Daoy (cell line): ENCODE measurements at places on chromosomes 3 and 15. TPM values are rescaled to one million over a fixed set of nuclear protein-coding genes. Genes with fewer than 3 reads are reported as not detected.

- no peak for DNase-seq
Observed at GRCh38 chr15:85752491-85752961, 42.2 kb downstream of the KLHL25 start.

DNA sequence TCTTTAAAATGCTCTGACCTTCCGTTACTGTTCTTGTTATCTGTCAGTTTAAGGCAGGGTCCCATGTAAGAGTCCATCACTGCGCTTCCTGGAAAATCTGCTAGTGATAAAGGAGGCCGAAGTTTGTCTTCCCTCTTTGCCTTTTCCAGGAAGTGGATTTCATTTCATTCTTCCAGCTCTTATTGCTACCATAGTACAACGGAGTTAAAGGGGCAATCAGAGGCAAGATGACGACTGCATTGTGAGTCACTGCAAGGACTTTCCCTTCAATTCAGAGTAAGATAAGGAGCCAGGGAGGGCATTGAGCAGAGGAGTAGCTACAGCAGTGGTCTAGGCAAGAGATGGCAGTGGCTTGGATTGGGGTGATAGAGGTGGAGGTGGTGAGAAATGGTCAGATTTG is 17.2 kb upstream of the DET1 start:
- DNase-seq = peak; percentile 57

Gene PLAAT1
- 8.6 and 9.4 TPM in 2 replicates for total RNA-seq

GRCh38 chr3:133831966-133832801 is 26.6 kb downstream of the SRPRB start:
- no peak for DNase-seq

- peak; percentile 69 for DNase-seq
Observed at GRCh38 chr15:82936966-82937711, 15.4 kb downstream of the HOMER2 start.

Gene TOMM70
- total RNA-seq = 103 and 107 TPM in 2 replicates

GRCh38 chr3:118536764-118537163 is 497.9 kb downstream of the IGSF11 start:
- DNase-seq = no peak

- DNase-seq = peak; percentile 25
Observed at GRCh38 chr3:122403489-122403888, 12.4 kb downstream of the WDR5B start.

Gene TMEM42
- total RNA-seq = 8.5 and 11.6 TPM in 2 replicates

DNA sequence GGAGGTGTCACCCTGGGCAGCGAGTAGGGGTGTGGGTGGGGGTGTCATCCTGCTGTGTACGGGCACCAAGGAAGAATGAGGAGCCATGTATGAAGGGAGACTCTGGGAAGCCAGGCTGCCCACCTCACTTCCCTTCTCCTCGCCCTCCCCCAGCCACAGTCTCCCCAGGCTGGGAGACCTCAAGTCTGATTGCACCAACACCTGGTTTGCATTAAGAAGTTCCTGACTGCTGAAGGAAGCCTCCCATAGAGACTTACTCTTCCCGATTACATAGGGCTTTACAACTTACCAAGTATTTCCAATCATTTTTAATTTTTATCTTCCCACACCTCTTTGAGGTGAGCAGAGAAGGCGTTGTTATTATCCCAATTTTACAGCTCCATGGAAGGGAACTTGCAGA is 29.5 kb upstream of the SMAD3 start:
- no peak for DNase-seq

DNA sequence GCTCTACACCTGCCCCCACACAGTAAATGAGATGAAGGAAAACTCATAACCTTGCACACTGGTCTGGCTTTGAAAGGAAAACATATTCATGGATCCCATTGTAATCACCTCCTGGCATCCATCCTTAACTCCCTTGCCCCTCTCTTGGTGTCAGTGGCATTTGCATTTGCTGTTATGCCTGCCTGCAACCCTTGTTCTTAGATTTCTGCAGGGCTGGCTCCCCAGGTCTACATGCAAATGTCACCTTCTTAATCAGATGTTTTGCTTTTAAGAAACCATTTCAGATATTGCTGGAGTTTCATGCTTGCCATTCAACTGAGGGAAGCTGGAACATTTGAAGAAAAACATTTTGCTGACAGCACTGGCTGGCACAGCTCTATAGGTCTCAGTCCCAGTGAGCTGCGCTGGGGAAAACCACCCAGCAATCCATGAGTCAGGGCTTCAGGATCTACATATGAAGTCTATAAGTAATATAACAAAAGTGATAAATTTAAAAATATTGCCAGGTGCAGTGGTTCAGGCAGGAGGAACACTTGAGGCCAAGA is 19.1 kb downstream of the LRRC2 start:
- no peak for DNase-seq

Gene FAM240A
- total RNA-seq = not detected in 2 replicates

DNA sequence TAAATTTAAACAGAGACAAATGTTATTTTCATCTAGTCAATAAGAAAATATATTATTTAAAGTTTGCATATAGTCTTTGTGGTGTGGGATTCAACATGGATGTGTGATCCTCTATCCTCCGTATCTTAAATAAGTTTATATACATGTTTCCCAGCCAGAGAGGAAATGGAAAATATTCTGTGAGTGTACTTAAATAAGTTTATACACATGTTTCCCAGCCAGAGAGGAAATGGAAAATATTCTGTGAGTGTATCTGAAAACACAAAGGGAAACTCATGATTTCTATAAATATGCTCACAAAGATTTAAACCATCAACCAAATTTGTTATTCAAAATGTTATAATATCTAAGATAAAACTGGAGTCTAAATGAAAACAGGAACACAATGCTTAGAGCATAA is 110.0 kb upstream of the MELTF start:
- DNase-seq = no peak

- DNase-seq = no peak
Observed at GRCh38 chr3:133855002-133855370, 40.7 kb downstream of the RAB6B start.

DNA sequence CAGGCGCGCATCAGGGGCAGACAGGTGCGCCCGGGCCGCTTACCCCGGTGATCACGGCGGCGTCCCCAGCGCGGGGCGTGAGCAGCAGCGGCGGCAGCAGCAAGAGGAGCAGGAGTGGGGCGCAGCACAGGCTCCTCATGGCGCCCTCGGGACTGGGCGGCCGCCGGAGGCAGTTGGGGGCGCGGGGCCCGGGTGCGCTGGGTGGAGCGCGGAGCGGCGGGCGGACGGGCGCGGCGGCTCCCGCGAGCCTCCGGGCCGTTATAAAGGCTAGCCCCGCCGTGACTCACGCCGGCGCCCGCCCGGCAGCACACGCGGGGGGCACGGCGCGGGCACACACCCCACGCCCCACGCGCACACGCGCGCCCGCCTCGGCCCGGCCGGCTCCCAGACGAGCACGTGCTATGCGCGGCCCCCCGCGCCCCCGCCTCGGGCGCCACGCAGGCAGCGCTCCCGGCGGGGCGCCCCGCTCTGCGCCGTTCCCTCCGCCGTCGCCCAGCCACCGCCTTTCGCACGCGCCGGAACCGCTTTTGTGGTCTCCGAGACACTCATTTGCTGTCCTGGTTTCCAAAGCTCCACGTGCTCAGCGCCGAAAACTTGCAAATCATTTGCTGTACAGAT is at the start of gene PROK2:
TSS of gene PROK2 (minus strand) at position 235 of the 618 bp plus-strand sequence. CDS start at position 139, 96 bp downstream.
- peak; percentile 33 for DNase-seq

GRCh38 chr3:193962986-193963685 is 172.8 kb upstream of the HES1 start:
- DNase-seq = no peak

DNA sequence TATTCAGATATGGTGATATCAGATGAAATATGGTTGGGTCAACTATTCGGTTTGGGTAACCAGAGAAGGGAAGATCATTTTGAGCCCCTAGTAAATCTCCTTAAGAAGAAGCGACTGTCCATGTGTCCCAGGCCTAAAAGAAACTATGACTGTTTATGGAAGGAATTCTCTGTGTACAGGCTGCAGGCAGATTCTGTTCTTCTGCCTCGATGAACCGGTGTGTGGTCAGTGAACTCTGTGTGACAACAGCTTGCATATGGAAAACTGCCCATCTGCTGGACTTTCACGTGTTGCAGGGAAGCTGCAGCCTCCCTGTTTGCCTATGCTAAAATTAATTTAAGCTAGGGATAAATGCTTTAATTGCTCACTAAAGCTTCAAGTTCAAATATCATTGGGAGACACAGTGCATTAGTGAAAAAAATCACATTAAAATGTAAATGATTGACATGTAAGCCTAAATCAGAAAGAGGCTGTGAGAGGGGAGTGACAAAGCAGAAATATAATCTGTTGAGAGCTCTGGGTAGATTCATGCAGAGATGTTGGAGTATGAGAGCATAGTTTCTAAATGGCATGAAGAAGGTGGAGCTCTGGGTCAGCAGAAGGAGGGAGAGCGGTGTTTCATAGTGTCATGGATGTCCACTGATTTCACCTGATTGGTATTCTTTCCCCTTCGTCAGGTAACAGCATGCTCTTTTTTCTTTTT is 65.4 kb upstream of the PFN2 start:
- DNase-seq = no peak

DNA sequence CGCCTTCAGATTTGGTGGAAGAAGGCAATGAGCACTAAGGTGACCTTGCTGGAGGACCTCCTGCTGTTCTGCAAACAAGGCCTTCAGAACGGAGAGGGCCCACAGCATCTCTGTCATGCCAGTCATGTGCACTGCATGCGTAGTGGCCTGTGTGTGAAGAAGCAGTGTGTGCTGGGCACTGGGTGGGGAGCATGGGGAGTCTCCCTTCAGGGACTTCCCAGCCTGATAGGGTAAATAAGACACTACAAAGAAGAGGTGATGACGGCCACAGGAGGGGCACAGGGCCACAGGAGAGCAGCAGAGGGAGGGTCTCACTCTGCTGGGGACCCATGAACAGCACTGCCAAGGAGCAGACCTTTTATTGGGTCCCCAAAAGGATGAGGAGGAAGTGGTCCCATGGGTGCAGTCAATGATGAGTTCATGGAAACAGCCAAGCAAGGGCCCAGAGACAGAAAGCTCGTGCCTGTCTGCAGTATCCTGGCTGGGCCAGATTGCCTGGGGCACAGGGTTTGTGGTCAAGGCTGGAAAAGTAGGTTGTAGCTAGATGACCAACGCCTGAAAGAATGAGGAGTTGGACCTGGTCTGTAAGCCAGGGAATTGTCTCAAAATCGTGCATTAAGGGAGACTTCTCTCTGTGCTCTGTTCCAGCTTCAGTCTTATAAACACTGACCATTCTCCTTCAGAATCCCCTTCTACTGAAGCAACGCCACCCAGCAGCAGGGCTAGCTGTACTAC is 67.8 kb upstream of the SEC61A1 start:
- no peak for DNase-seq

DNA sequence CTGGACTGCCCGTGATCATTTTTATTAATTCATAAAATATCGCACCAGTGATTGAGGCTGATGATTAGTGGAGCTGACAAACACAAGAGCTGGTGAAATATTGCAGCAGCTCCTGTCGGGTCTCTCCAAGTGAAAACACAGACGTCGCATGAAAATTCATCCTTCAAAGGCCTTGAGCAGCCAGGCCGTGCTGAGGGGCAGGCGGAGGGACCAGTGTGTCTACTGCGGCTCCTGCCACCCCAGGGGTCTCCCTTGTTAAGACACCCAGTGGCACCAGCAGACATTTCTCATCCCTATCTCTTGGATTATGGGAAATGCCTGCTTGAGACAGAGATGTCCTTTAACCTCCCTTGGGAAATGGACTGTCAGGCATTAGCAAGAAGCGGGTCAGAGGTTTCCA is 289.4 kb upstream of the TLE3 start:
- no peak for DNase-seq

Gene SEMA3G
- 0.34 TPM in 1 of 2 replicates, not detected in the other for total RNA-seq

DNA sequence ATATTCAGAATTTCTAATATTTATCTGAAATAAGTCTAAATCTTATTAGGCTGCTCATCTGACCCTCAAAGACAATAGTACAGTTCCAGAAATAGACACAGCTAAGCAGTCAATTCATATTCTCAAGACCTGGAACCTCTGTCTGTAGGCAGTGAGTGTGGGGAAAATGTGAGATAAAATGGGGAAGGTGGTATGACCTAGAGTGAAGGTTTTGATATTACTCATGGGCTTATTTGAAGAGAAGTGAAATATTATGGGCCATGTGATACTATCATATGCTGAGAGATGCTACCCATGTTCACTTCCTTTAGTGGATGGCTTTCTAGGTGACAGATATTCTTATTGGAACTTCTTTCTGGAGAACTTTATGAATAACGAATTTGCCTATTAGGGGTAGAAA is 33.5 kb downstream of the TGFBR2 start:
- no peak for DNase-seq

Gene TRPC1
- 9.2 and 14.1 TPM in 2 replicates for total RNA-seq

- no peak for DNase-seq
Observed at GRCh38 chr3:194279101-194279500, 72.0 kb downstream of the CPN2 start.

DNA sequence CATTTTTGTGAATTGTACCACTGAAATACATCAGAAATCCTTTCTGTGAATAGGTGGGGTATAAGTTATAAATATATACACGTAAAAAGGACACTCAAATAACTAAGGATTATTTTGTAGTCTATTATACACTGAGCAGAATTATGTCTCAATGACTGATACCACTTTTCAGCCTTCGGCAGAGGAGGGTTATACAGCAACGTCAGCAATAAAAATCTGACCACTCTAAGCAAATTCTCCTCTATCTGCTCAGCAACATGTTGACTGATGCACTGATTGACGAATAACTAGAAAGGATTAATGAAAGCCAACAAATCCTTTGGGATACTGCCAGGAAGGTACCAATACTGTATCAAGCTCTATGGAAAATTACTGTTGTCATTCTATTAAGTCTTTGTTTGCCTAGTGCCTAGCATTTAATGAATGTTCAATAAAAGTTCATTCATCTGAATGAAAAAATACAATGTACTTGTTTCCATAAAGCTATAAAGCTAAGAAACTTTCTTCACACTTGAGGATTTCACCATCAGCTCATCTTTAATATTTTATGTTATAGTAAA is 5.2 kb downstream of the ARPP19 start:
- DNase-seq = no peak
